Neuronal stem cell (in vitro differentiated cells): ENCODE measurements at places on chromosomes 16 and 17.

DNA sequence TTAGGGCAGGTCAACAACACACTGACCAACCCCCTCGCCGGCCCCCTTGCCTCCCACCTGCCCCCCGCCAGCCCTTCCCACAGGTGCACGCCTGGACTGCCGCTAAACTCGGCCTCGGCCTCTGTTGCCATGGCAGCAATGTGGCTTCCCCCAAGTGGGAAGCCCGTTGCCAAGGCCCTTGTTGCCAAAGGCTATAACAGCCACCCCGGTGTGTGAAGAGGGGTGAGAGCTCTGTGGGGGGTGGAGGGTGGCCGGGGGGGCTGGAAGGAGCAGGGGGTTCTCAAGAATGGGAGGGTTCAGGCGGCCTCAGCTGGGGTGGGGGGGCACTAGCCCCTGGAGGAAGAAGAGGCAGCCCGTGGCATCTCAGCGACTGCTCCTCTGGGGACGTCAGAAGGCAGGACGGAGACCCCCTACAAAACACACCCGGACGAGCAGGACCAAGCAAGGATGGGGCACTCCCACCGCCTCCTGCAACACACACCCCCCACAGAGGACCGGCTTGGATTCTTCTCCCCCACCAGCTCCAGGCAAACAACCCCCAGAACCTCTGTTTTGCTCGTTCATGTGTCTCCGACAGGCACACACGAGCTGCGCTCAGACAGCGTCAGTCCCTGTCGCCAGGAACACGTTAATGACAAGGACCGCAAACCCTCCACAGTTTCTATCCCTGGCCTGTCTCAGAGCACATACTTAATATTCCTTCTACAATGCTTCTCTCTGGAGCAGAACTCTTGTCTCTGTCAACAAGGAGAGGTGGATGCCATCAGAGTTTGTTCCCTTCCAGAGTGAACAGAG is 55.7 kb downstream of the ABR start:
- DNase-seq: no peak

DNA sequence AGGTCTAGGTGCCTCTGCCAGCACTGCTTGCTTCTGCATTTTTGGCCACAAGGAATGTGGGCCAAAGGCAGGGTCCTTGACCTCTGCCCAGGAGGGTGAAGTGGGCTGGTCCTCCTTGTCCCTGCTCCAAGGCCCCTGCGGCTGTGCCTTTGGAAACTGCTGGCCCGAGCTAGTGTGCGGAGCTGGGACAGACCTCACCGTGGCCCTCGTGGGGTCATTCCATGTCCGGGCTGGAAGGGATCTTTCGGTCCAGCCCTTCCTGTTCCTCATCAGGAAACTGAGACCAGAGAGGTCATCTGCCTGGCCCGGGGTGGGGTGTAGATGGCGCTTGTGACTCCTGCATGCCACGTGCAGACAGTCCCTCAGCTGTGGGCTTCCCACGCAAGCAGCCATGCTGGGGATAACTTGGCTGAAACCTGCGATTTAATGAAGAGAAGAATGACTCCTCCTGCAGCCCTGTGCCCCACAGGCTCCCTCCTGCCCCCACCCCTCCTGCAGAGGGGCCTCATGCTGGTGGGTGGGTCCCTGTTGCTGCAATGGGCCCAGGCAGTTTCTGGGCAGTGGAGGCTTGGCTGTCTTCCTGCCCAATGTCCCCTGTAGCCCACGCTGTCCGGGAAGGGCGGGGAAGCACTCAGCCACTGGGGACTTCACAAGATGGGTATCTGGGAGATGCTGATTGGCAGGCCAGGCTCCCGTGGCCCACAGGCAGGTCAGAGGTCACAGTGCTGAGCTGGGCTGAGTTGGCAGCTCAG is 245.2 kb downstream of the SEC14L1 start:
- no peak for DNase-seq

DNA sequence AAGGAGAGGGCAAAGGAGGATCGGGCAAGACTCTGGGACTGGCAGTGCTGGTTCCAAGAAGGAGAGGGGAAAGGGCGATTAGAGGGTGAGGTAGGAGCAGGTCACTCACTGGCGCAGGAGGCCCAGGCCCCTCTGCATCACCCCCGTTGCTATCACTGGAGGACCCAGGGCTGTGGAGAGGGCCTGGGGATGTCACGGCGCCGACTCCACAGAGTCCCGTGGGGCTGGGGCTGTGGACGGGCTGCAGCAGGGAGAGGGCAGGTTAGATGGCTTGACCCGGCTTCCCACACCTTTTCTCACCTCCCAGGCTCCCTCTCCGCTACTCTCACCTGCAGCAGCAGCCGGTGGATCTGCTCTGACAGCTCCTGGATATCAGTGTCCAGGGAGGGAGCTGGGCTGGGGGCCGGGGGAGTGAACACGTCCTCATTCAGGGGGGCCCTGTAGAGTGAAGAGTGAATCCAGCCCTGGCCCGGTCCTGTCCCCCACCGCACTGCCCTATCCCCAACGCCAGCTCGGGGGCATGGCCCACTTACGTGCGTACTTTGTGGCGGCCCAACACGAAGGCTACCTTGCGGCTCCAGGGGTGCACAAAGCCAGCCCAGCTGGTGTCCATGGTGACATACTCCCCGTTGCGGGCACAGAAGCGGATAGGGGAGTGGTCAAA is 4.9 kb downstream of the PER1 start:
- no peak for DNase-seq

GRCh38 chr16:69244336-69244735 is 57.4 kb downstream of the SNTB2 start:
- no peak for DNase-seq

- DNase-seq: no peak
Observed at GRCh38 chr17:12600349-12600748, 65.3 kb upstream of the MYOCD start.
